ENCODE measurements at places on chromosomes 6 and 20.

DNA sequence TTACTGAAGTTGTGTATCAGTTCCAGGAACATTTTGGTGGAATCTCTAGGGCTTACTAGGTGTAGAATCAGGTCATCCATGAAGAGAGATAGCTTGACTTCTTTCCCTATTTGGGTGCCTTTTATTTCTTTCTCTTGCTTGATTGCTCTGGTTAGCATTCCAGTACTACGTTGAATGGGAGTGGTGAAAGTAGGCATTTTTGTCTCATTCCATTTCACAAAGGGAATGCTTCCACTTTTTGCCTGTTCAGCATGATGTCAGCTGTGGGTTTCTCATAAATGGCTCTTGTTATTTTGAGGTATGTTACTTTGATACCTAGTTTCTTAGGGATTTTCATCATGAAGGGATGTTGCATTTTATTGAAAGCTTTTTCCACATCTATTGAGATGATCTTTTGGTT is 195.3 kb downstream of the MOXD1 start:
- DNase-seq, result no peak

GRCh38 chr6:160328447-160328846 is 19.7 kb upstream of the SLC22A3 start:
- no peak for DNase-seq

DNA sequence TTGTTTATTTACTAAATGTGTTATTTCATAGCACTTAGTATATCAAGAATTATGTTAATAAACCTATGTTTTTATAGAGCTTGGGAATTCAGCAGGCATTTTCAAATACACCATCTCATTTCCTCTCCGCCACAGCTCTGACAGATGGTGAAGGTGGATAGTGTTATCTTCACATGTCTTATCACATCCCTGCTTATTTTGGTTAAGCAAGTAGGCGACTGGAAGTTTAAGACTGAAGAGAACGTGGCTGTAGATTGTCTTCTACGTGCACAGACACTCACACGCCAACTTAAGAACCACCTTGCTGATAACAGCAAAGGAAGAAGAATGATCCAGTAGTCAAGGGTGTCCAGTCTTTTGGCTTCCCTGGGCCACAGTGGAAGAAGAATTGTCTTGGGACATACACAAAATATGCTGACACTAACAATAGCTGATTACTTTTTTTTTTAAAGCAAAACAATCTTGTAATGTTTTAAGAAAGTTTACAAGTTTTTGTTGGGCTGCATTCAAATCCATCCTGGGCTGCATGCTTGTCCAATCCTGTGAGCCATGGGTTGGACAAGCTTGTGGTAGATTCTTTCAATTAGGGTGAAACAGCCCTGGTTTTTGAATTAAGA is 43.3 kb upstream of the SCGN start:
- DNase-seq, result no peak

DNA sequence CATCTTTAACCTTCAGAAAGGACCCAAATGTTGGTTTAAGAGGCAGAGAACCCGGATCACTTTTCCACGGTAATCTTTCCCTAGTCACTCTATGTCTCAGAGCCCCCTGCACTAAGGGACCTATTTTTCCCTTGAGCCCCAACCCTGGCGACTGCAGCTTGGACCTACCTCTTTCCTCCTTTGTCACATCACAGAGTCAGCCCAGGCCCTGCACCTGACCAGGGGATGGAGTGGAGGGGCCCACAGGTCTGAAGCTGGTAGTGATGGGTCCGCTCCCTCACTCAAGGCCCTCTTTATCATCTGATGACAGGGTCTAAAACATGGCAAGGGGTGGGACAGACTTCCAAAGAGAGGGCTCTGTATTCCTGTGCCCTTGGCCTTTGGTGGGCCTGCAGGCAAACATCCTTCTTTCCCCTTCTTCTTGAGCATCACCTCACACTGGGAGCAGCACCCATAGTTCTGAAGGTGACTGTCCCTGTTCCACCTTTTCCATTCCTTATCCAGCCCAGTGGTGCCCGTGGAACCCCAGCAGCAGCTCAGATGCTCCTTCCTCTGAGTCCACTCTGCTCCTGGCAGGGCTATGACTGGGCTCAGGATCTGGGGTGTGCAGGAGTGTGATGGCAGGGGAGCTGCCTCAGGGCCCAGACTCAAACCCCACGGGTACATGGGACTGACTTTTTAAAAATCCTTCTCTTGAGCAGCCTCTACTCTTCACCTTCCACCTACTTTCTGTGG is 6.3 kb downstream of the RAET1L start:
- DNase-seq, result no peak

DNA sequence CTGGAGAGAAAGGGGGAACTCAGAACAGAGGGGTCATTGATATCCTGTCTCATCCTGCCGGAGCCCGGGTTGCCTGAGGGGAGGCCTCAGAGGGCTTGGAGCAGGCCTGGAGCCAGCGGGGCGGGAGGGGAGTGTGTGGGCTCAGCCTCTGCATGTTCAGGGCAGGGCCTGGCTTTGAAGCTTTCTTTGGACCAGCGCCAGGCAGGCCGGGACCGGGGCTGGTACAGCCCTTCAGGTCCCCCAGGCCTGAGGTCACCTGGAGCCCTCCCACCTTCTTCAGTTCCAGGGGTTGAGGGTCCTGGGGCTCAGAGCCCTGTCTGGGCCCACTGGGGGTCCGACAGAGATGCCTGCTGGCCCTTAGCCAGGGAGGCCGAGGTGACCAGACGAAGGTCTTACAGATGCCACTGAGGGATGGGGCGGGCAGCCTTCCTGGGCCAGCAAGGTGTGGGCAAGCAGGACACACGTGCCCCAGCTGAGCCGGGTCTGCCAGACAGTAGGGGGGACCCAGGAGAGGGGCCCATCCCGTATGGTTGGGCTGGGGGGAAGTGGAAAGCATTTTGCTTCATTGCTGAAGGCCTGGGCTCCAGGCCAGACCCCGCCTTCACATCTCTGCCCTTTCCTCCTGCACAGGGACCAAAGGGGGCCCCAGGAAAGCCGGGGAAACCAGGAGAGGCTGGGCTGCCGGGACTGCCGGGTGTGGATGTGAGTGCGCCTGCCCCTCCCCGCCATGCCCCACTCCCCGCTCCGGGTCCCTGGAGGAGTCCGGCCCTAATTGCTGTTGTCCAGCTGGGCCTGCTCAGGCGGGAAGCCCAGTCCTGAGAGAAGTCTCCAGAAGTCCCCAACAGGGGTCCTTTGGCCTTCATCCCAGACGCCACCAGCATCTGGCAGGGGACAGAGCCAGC is 2.0 kb downstream of the COL9A3 start:
- DNase-seq, result no peak

DNA sequence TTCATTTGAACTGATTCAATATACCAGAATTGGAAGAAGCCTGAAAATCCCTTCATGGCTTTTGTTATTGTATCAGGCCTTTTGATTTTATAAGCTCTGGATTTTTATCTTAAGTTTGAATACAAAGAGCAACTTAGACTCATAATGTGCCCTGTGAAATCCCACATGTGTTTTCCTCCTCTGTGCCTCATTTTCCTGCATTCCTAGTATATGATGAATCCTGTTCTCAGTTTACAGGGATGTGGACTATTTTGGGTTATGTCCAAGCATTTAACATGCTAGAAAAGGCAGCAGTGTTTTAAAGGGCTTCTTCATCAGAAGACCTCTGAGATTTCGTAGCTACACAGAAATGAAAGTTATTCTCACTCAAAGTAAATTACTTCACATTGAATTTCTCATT is 455.0 kb downstream of the RFPL4B start:
- DNase-seq, result no peak
